ENCODE measurements at places on chromosomes 1 and 21. TPM values are rescaled to one million over a fixed set of nuclear protein-coding genes. Genes with fewer than 3 reads are reported as not detected.
A peak's percentile ranks its signal among the peaks of the same experiment; 100 is the strongest.

DISC1 gene
- total RNA-seq: 3.5 TPM

ATP6V1G3 gene
- not detected for total RNA-seq

TRIM58 gene
- 2.8 TPM for total RNA-seq

PAPPA2 gene
- 0.88 TPM for total RNA-seq

F3 gene
- total RNA-seq: 8.6 TPM

OR2L2 gene
- total RNA-seq: 0.10 TPM

TMCO1 gene
- total RNA-seq: 61.6 TPM

JAK1 gene
- total RNA-seq: 22.5 TPM

PFKFB2 gene
- total RNA-seq: 17.8 TPM

TNFRSF8 gene
- total RNA-seq: 35.1 TPM

DNA sequence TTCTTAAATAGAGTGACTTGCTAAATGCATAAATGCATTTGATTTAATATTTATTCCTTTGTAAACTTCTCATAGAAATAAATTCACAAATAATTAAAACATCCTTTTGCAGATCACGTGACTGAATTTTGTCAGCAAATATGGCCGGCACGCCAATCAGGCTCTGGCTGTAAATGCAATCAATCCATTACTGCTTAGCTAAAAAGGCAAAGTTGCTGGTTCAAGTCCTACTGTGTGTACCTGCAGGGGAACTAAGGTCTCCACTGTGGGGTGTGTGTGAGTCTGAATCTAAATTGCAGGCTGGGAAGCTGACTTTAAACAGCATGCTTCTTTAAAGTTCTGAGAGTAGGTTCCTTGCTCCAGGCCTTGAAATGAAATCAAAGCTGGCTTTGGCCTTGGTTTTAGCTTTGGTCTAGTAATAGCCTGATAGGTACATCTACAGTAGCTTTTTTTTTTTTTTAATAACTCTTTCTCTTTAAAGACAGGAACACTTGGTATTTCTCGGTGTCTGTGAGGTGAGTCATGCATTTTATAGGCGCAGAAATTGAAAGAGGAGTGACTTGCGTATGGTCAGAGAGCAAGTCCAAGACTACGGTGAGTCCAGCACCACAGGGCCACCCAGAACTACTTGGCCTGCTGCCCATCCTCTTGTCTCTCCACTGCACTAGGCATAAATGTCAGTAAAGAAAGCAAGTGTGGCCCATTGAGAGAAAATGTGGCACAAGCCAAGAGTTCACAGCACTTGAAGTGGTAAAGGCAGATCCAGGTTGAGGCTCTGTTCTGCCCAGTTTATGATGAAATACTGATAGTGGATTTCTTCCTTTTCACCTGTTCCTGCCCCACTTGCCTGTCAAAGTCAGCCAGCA lies 36.2 kb upstream of the LYST start:
- no peaks in the 10 kb centered on the region for H3K4me1 ChIP-seq
- DNase-seq: no peak
- no peaks in the 10 kb centered on the region for H3K36me3 ChIP-seq
- H3K4me3 ChIP-seq: no peak overlapping the region

DNA sequence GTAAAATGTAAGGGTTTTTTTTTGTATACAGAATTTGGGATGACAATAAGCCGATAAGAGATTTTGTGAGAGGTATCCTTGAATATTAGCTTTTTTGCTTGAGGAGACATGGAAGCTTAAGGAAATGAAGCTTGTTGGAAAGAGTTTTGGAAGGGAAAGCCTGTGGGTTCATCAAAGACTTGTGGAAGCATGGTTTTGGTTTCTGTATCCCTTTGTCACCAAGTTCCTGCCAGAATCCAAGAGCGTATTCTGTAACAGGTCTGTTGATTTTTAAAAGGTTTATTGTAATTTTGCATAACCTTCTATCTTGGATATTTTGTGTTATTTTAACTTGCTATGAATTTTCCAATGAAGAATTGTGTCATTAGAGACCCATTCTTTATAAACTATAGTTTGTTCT lies 38.1 kb downstream of the TMED5 start:
- H3K36me3 ChIP-seq: peaks cover 20% of the 10 kb centered on the region
- H3K4me1 ChIP-seq: no peaks in the 10 kb centered on the region
- DNase-seq: no peak
- no peaks in the 10 kb centered on the region for H3K27me3 ChIP-seq
- H3K4me3 ChIP-seq: no peak overlapping the region

GRCh38 chr1:106646816-106647215 lies 409.7 kb upstream of the PRMT6 start:
- no peak overlapping the region for H3K4me3 ChIP-seq
- no peaks in the 10 kb centered on the region for H3K36me3 ChIP-seq
- no peaks in the 10 kb centered on the region for H3K4me1 ChIP-seq
- no peak overlapping the region for H3K27ac ChIP-seq
- no peaks in the 10 kb centered on the region for H3K27me3 ChIP-seq
- DNase-seq: no peak

- peaks cover 17% of the 10 kb centered on the region for H3K4me1 ChIP-seq
- H3K36me3 ChIP-seq: no peaks in the 10 kb centered on the region
- no peak overlapping the region for H3K27ac ChIP-seq
- H3K4me3 ChIP-seq: no peak overlapping the region
- DNase-seq: no peak
- no peaks in the 10 kb centered on the region for H3K27me3 ChIP-seq
Measured at GRCh38 chr1:167270349-167271092, 49.8 kb downstream of the POU2F1 start.

GRCh38 chr1:22139817-22140216 lies 3.1 kb downstream of the WNT4 start:
- H3K4me1 ChIP-seq: peaks cover 12% of the 10 kb centered on the region
- no peaks in the 10 kb centered on the region for H3K36me3 ChIP-seq
- peaks cover 40% of the 10 kb centered on the region for H3K27me3 ChIP-seq
- no peak overlapping the region for H3K4me3 ChIP-seq
- H3K27ac ChIP-seq: no peak overlapping the region

- DNase-seq: no peak
- H3K4me3 ChIP-seq: no peak overlapping the region
- peaks cover 5% of the 10 kb centered on the region for H3K4me1 ChIP-seq
- peaks cover 17% of the 10 kb centered on the region for H3K27me3 ChIP-seq
Measured at GRCh38 chr1:159921251-159921650, 4.1 kb downstream of the TAGLN2 start.

- no peak overlapping the region for H3K4me3 ChIP-seq
- H3K36me3 ChIP-seq: no peaks in the 10 kb centered on the region
- peak; percentile 38 for DNase-seq
- no peaks in the 10 kb centered on the region for H3K27me3 ChIP-seq
- no peak overlapping the region for H3K27ac ChIP-seq
Measured at GRCh38 chr1:109818988-109819764, 55.5 kb upstream of the EPS8L3 start.

DNA sequence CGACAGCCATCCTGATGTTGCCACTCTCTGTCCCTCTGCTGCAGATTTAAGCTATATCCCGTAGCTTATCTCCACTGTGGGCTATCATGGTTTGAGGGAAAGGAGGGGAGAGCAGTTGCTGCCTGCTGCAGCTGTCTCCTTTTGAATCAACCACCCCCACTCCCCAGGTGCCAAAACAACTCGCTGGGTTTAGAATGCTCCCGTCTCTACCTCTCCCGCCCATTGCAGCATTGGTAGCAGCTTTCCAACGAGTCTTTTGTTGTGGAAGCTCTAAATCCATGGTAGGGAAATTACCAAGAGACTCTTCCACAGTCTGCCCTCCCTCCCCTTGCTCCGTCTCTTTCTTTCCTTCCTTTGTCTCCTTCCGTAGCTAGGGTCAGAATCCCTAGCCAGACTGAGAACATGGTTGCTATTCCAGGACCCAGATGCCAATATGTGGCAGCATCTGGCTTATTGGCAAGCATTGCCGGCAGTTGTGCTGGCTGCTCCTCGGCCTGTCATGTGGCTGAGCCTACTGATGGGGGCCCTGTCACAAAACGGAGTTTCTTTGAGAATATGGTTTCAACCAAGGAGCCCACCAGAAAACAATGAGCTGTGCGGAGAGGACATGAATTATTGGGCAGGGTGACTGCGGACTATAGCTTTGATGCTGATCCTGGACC lies 230.7 kb downstream of the RPS6KC1 start:
- DNase-seq: peak; percentile 51
- H3K36me3 ChIP-seq: no peaks in the 10 kb centered on the region
- H3K27me3 ChIP-seq: no peaks in the 10 kb centered on the region
- H3K4me3 ChIP-seq: no peak overlapping the region
- peaks cover 11% of the 10 kb centered on the region for H3K4me1 ChIP-seq

DNA sequence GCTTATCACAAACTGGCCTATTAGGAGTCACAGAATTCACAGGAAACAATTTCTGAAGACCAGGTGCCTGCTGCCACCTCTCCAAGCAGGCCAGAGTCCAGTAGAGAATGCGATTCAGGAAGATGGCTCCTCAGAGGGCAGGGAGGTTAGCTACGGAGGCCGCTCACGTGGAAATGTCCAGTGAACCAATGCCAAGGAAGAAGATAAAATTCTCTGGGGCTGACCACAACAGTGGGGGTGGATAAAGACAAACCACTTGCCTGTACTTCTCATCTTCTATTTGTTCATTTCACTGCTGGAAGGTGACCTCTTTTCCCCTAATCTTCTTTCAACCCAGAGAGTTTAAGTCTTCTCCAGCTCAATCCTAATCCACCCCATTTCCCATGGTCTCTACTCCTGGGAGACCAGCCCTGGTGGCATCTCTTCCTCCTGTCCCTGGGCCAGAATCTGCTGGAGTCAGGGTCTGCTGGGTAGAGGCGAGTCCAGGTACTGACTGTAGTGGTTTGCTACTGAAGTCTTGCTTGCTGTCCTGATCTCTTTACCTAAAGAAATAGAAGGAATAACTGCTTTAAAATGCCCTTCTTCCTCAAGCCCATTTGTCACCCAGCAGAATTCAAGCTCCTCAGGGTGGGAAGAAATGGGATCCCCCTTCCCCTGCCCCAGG lies 3.2 kb downstream of the PSRC1 start:
- no peaks in the 10 kb centered on the region for H3K27me3 ChIP-seq
- H3K4me3 ChIP-seq: no peak overlapping the region
- peaks cover 16% of the 10 kb centered on the region for H3K36me3 ChIP-seq
- DNase-seq: no peak
- peaks cover 11% of the 10 kb centered on the region for H3K4me1 ChIP-seq

GRCh38 chr1:66276218-66276617 lies 257.7 kb upstream of the SGIP1 start:
- H3K27ac ChIP-seq: no peak overlapping the region
- peaks cover 14% of the 10 kb centered on the region for H3K4me1 ChIP-seq
- H3K4me3 ChIP-seq: no peak overlapping the region

DNA sequence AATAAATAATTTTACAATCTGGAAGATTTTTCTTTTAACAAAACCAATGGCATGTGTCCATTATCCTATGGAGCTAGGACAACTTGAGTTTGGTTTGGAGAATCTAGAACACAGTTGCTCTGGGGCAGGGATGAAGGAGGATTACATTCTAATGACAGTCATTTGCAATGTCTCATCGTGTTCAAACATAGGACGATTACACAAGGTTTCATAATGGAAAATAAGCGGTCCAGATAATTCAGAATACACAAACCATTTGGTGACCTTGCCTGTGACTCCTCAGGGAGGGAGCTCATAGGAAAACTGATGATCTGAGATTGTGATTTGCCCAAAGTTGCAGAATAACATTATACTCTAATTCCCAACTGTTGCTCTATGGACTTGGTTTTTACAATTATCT lies 27.6 kb upstream of the RGL1 start:
- H3K27ac ChIP-seq: no peak overlapping the region
- H3K27me3 ChIP-seq: no peaks in the 10 kb centered on the region
- no peaks in the 10 kb centered on the region for H3K36me3 ChIP-seq
- no peaks in the 10 kb centered on the region for H3K4me1 ChIP-seq
- no peak for DNase-seq

DNA sequence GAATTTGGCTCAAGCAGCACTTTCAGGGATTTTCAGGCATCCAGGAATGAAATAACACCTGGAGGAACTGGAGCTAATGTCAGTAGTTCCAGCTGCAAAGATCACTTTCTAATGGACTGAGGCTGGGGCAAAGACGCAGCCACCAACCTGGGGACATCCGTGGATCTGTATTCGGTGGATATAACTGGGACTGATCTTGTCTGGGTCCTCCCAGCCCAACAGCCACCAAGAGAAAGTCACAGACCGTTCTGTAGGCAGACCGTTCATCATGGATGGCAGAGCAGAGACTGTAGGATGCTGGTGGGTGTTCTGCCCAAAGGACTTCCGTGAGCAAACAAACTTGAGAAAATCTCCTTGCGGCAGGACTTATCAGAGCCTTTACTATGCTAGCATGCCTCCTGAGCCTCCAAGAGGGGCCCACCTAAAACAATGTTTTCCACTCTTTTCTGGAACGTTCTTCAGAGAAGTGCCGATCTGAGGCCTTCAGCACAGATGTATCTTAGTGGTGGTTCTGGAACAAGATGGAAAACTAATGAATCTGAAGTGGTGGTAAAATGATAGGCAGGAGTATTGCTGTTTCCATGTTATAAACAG lies 86.1 kb upstream of the KLHDC7A start:
- no peaks in the 10 kb centered on the region for H3K27me3 ChIP-seq
- H3K4me1 ChIP-seq: peaks cover 2% of the 10 kb centered on the region
- H3K36me3 ChIP-seq: no peaks in the 10 kb centered on the region
- DNase-seq: no peak
- no peak overlapping the region for H3K4me3 ChIP-seq
- no peak overlapping the region for H3K27ac ChIP-seq

GRCh38 chr1:237016626-237017025 lies 12.4 kb upstream of the MT1HL1 start:
- H3K4me1 ChIP-seq: peaks cover 3% of the 10 kb centered on the region
- H3K4me3 ChIP-seq: no peak overlapping the region
- H3K27me3 ChIP-seq: no peaks in the 10 kb centered on the region
- DNase-seq: no peak
- peak overlapping the region; percentile 44 for H3K27ac ChIP-seq

DNA sequence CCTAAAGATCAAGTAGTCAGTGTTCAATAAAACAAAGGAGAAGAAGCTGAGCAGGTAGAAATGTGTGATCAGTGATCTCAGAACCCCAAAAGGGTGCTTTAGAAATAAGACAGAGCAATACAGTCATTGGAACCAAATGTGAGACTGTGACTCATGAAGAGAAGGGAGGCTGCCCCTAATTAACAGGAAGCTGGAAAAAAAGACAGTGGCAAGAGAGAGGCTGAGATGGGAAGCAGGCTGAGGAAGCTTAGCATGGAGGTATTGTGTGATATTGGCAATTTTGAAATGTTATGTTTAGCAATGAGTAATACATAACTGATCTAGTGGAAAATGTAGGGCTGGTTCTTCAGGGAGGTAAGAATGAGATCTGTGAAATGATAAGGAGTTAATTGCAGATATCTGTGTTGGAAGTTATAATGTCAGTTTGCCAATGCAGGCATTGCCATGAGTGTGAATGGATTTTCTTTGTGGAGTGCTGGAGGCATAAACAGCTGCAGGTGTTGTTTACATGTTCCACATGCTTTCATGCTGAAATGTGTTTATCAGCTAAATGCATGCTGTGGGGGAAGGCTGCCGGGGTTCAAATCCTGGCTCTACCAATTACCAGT lies 90.6 kb upstream of the CACNA1E start:
- no peaks in the 10 kb centered on the region for H3K36me3 ChIP-seq
- no peaks in the 10 kb centered on the region for H3K27me3 ChIP-seq
- H3K4me1 ChIP-seq: no peaks in the 10 kb centered on the region
- H3K27ac ChIP-seq: no peak overlapping the region

- peaks cover 12% of the 10 kb centered on the region for H3K4me1 ChIP-seq
- no peaks in the 10 kb centered on the region for H3K36me3 ChIP-seq
- H3K4me3 ChIP-seq: no peak overlapping the region
Measured at GRCh38 chr1:76224752-76225151, 150.2 kb downstream of the ST6GALNAC3 start.
